ENCODE measurements at places on chromosomes 12 and 14.

DNA sequence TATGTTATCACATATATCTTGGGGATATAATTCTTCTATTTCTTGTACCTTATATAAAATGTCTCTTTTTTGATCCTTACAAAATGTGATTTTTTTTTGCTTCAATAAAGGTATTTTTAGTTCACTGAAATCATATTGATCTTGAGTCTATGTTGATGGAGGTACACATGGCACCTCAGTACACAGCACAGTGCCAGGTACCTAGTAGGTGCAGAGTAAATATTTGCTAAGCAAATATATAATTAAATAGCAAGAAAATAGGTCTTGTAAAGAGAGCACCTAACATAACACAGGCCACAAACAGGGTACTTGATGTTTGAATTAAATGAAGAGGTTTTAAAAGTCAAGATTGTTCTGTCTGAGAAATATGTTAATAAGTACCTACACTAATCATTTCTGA lies 69.7 kb downstream of the CIT start:
- no peak for DNase-seq

DNA sequence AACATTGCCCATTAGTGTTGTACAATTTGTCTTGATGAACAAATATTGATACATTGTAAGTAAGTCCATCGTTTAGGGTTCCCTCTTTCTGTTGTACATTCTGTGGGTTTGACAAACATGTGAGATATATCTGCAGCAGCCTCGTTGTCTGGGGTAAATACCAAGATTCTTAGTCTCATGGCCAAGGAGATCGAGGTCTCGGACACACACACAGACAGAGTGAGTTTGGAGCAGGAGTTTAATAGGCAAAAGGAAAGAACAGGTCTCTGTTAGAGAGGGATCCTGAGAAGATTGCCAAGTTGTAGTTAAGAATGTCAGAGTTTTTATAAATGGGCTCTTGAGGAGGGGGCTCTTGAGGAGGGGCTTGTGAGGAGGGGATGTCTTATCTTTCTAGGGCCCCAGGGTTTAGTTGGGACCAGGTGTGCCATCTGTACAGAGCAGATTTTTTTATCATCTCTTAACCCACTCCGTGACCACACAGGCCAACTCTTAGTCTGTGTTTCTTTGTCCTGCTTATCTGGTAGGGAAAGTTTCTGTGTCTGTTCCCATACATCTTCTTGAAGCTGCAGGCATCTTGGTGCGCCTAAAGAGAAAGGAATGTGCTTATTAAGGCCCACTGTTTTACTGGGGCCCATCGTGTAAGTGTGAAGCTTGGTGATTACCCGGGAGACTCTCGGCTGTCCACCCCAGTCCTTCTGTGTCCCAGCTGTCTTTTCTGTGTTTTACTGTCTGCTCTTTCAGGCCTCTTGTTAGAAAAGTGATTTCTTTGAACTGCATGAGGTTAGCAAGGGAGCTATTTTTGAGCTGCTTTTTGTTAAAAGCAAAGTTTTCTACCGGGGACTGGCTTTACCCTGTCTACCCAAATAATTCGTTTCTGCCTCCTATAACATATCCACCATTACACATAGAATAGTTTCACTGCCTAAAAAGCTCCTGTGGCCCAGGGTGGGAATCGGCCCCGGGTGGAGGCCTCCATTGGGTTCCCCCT lies 22.4 kb upstream of the CLEC2D start:
- no peak for DNase-seq

DNA sequence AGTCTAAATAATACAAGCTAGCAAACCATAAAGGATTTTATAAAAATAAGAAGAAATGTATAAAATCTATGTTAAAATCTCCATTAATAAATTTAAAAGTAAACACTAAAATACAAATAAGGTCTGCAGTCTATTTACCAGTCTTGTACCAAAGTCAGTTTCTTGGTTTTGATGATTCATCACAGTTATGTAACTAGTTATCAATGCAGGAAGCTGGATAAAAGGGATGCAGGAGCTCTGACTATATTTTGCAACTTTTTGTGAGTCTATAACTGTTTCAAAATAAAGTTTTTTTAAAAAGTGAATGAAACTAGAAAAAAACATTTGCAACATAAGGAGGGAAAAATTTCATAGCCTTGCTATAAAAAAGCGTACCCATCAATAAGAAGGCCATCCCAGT lies 151.5 kb downstream of the DERA start:
- no peak for DNase-seq

DNA sequence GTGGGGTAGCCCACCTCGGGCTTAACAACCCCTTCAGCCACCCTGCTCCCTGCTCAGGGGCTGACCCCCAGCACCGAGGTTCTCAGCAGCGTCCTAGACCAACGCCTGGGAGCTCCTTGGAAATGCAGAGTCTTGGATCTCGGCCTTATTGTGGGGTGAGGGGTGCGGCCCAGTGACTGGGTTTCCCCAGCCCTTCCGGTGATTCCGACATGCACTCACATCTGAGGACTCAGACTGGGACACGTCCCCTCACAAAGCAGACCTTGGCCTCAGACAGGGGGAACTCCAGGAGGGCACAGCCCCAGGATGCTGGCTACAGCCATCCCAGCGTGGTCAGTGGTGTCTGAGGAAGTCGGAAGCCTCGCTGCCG lies 117.7 kb downstream of the RFLNA start:
- no peak for DNase-seq

DNA sequence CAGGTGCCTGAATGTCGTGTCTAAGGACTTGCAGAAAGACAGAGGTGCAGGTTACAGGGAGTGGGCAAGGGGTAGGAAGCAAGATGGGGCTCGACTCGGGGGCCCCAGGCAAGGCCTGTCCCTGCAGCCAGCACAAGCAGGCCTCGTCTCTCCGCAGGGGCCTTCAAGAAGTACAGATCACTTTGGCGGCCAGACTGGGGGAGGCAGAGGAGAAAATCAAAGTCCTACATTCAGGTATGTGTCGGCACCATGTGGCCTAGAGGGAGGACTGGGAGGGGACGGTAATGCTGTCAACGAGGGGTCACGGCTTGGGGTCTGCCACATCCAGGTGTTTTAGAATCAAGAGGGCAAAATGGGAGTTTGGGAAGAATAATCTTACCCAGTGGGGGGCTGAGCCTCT lies 73.7 kb downstream of the PHETA1 start:
- DNase-seq = no peak

DNA sequence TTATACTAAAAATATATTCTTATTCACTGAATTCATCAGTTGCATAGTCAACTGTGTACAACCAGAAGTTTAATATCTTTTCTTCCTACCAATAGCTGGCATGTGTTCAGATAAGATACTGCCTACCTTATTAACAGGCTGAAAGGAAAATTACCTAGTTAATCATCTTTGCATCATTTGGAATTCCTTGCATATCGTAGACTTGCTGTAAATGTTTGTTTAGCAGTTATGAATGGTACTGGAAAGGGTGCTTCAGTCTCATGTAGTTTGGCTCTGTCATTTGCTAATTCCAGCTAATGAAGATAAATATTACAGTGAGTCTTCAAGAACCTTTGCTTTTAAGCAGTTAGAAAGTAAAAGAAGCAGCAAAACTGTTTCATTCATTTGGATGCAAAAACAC lies 84.4 kb downstream of the PPHLN1 start:
- DNase-seq = no peak

DNA sequence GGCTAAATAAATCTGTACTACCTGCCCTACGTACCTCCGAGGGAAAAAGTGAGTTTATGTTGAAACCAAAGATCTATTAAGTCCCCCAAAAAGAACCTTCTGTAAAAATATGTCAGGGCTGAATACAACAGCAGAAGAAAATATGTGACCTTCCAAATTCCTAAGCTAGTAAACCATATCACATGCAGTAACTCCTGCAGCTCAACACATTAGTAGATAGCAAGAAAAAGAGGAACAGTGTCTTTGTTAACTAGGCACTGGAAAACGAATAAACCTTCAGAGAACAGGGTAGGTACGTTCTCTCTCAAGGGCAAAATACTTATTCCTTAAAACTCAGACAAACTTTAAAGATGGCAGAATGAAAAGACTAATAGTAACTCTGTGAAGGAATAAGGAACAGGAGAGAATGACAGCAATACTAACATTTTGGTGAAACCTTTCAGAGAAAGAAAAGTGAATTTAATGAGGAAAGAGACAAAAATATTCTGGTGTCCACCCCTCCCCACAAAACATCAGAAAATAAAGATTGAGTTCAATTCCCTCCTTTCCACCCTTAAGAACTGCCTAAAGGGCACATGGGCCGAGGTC lies 18.0 kb downstream of the CBX5 start:
- DNase-seq = no peak

- no peak for DNase-seq
Observed at GRCh38 chr12:41907021-41907420, 237.7 kb downstream of the GXYLT1 start.

DNA sequence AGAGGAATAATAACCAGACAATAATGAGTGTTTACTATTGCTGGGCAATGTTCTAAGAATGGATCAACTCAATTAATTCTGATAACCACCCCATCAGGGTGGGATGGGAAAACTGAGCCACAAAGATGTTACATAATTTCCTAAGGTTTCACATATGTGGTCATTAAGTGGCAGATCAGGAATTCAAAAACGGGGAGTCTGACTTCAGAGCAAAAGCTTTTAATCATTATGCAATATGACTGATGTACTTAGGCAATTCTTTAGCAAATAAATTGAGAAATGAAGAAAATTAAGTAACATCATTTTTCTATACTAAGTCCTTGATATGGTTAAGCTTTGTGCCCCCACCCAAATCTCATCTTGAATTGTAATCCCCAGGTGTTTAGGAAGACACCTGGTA lies 53.4 kb downstream of the PLCZ1 start:
- DNase-seq = no peak

DNA sequence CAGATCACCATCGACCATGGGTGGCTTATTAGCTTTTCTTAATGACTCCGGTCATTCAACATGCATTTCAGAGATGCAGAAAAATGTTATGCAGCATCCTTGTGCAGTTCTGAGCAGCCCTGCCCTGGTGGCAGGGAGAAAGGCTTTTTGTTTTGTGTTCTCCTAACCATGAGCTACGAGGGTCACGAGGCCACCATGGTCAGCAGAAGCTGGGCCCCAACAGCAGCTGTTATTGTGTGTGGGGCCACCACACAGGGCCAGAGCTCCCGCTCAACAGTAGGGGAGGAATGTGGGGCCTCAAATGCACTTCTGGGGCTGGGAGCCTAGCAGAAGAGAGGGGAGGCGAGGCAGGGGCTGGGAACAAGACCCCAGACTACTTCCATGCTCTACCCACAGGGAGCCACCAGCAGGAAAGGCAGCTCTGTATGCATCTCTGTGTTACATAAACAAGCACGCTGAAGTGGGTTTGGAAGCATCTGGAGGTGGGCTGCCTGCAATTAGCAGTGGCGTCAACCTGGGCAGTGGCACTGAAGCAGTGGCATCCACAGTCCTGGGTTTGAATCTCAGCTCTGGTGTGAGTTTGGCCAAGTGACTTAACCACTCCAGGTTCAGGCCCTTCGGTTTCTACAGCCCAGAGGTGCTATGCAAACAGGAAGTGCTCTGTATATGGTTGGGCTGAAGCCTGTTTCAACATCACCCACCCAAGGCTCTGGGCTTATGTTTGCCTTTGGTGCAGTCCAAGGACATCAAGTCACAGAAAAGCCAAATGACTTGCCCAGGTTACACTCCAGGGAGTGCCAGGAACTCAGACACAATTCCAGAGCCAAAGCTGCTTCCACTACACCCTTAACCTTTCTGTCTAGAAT lies 16.3 kb downstream of the GLTP start:
- DNase-seq = no peak

- no peak for DNase-seq
Observed at GRCh38 chr14:33958605-33959226, 7.8 kb upstream of the EGLN3 start.

- no peak for DNase-seq
Observed at GRCh38 chr14:59690426-59690825, 113.8 kb upstream of the CCDC175 start.

DNA sequence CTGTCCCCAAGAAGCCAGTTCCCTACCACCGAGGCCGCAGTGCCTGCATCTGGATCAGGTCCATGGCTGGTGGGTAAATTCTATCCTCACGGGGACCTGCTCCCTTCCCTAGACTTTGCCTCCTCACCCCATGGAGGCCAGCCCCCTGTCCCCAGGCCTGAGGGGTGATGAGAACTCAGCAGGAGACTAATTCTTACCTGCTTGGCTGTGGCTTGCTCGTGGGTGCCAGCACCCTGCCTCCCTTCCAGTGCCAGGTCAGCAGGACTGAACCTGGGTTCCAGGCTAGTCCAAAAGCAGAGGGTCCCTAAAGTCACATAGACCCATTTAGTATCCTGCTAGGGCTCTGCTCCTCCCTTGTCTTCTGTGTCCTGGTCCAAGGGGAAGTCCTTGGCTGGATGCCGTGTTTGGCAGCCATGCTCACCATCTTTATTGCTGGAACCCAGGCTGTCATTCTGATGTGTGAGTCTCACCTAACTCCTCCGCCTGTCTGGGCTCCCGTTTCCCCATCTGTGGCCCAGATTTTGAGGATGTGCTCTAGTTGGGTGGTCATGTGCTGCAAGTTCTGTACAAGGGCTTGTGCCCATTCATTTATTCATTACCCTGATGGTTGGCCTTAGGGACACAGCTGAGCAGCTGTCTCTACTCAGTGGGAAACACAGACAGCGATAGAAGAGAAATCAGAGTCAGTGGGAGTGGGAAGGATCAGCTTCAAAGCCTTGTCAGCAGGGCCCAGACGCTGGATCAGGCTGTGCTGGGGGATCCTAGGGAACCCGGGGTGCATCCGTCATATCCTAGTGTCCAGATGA lies 949 bp downstream of the PLBD2 start:
- DNase-seq = peak; percentile 58

DNA sequence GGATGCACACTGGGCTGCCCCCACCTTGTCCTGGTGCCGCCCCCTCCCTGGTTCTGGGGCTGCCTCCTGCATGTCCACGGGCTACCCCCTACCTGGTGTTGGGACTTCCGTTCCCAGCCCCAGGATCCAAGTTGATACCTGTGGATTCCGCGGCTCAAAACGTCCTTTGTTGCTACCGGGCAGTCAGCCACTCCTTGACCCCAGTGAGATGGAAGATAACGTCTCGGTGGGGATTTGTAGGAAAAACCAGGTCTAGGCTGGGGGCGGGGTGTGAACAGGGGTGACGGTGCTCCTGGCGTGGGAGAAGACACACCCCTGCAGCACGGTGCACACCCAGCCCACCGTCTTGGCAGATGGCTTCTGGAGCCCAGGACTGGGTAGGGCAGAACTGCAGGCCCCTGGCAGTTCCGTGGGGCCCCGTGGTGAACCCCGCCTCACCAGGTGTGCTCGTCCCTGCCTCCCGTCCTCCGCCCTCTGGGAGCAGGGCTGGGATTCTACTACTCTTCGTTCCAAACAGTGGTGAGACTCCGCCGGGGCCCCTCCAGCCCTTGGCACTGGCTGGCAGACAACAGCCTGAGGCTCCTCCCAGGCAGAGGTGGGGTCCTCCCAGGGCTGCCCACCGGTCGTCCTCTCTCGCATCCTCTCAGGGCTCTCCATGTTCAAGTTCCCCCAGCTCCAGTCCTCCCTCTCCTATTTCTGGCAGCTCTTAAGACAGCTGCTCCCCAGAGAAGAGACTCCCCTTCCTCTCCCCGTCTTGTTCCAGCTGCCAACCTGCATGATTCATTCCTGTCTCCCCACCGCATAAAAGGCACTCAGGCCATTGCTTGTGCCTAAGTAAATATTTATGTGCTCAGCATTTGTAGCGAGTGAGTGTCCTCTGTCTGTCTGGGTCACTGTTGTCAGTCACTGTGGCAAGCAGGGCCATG lies 75.5 kb downstream of the FBXL14 start:
- DNase-seq = no peak
